WTC11 (cell line): ENCODE measurements at places on chromosomes 1 and 21. TPM values are rescaled to one million over a fixed set of nuclear protein-coding genes. Genes with fewer than 3 reads are reported as not detected.

Gene SPRR3
- total RNA-seq, result not detected in 3 replicates

Gene DDI2
- 33.8 to 34.2 TPM (median 33.8 TPM) in 3 replicates for total RNA-seq

Gene TSPAN1
- total RNA-seq, result 0.50 to 0.69 TPM (median 0.57 TPM) in 3 replicates

- H3K4me3 ChIP-seq, result no peak overlapping the region
- no peaks in the 10 kb centered on the region for H3K4me1 ChIP-seq
These were observed 39.6 kb upstream of the GPR153 start for GRCh38 chr1:6300342-6301048.

- no peaks in the 10 kb centered on the region; the same call in 1 of the 2 replicates for H3K27me3 ChIP-seq
- no peaks in the 10 kb centered on the region for H3K36me3 ChIP-seq
- H3K27ac ChIP-seq, result no peak overlapping the region
- peaks cover 9% of the 10 kb centered on the region for H3K4me1 ChIP-seq
- H3K4me3 ChIP-seq, result no peak overlapping the region
These were observed 15.3 kb downstream of the NAV1 start for GRCh38 chr1:201554190-201554600.

GRCh38 chr1:44288883-44289282 lies 66.2 kb downstream of the ERI3 start:
- no peak overlapping the region for H3K27ac ChIP-seq
- no peak for DNase-seq
- H3K4me3 ChIP-seq, result no peak overlapping the region
- H3K4me1 ChIP-seq, result no peaks in the 10 kb centered on the region
- peaks cover 16% of the 10 kb centered on the region for H3K36me3 ChIP-seq

DNA sequence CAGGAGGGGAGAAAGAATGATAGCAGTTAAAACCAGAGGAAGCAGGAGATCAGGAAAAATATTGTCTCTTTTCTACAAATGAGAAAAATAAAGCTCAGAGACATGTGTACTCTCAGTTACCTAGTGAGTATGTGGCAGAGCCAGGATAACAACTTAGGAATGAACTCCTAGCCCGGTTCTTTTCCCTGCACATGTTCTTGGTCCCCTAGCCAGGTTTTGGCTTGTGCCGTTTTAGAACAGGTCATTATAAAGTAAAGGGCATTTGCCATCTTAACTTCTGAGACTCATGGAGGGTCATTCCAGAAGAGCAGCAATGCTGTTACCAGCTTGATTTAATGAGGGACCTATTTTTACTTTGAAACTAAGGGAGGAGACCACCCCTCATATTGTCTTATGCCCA lies 48.1 kb upstream of the DAB1 start:
- DNase-seq, result no peak
- no peaks in the 10 kb centered on the region for H3K27me3 ChIP-seq
- H3K4me1 ChIP-seq, result peaks cover 27% of the 10 kb centered on the region
- H3K4me3 ChIP-seq, result no peak overlapping the region
